ENCODE measurements at places on chromosomes 13 and 19.

GRCh38 chr13:41691274-41691673 is 233.9 kb downstream of the RGCC start:
- DNase-seq = no peak

DNA sequence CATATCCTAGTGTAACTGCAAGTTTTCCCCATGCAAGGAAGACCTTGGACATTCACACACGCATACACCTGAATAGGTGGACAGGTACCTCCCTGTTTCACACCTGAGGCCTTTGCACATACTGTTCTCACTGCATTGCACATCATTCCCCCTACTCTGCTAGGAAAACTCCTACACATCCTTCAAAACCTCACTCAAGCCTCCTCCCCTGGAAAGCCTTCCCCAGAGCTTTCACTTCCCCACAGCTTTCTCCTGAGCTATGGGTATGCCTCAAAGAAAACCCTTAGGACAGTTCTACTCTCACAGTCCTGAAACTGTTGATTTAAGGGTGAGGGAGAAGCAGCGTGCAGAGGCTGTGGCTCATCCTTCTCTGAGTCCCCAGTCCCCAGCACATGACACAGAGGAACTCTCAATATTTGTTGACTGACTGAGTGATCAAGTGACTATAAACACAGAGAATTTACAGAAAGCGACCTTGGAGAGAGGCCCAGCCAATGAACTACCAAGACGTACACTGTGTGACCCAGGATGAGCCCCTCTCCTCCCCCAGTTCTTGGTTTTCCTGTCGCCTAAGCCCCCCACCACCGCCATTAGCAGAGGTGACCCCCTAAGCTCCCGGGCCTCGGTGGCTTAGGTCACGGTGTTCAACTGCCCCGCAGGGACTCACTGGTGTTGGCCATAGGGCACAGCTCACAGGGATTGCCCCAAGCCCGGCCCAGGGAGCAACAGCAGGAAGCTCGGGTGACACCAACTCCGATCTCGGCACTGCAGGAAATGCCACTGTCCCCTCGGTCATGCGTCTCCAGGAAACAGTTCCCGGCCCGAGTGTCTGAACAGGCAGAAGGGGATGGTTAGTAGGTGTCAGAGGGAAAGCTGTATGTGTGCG is 40.6 kb downstream of the FBN3 start:
- no peak for DNase-seq

- DNase-seq = no peak
These were observed 308.3 kb downstream of the TBC1D4 start for GRCh38 chr13:75173457-75174356.

- DNase-seq = no peak
These were observed at the start of gene DOCK9 for GRCh38 chr13:98977568-98978265. Gene DOCK9 (minus strand): TSS chr13:98978064. CDS start chr13:98977909, 155 bp downstream.

- no peak for DNase-seq
These were observed 7.1 kb downstream of the HNRNPM start for GRCh38 chr19:8451885-8452284.

DNA sequence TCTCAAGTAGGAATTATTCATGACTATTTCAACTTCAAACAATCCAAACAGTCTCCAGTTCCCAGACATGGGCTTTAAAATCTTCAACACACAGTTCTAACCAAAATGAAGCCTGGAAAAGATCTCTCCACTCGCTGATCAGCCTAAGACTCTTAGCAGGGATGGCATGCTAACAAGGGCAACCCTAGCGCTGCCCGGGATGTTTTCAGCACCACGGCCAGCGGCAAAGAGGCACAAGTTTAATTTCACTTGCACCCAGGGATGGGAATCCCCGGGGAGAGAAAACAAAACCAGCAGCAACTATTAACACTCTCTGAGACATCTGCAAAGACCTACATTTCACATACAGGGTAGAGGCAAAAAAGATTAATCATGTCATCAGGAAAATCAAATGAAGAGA is 43.0 kb downstream of the CACNA1A start:
- no peak for DNase-seq

- DNase-seq = peak; percentile 11
These were observed 236.0 kb downstream of the PCDH9 start for GRCh38 chr13:66994097-66994496.

DNA sequence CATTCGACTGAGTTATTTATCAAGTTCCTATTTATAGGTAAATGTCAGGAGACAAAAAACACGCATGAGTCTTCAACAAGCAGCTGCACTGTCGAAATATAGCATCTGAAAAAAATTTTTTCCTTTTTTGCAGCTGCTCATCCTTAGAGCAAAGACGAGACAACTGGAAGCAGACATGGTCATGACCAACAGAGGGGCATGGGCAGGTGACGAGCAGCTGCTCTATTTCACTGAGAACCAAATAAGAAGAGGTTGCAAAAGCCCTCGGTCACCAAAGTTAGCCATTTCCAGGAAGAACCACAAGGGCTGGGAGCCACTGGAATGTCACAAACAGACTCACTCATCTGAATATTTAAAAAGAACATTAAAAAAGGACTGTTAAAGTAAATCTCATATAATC is 22.2 kb downstream of the SOHLH2 start:
- DNase-seq = peak; percentile 60

- no peak for DNase-seq
These were observed 26.4 kb upstream of the SLC7A1 start for GRCh38 chr13:29621841-29622240.

DNA sequence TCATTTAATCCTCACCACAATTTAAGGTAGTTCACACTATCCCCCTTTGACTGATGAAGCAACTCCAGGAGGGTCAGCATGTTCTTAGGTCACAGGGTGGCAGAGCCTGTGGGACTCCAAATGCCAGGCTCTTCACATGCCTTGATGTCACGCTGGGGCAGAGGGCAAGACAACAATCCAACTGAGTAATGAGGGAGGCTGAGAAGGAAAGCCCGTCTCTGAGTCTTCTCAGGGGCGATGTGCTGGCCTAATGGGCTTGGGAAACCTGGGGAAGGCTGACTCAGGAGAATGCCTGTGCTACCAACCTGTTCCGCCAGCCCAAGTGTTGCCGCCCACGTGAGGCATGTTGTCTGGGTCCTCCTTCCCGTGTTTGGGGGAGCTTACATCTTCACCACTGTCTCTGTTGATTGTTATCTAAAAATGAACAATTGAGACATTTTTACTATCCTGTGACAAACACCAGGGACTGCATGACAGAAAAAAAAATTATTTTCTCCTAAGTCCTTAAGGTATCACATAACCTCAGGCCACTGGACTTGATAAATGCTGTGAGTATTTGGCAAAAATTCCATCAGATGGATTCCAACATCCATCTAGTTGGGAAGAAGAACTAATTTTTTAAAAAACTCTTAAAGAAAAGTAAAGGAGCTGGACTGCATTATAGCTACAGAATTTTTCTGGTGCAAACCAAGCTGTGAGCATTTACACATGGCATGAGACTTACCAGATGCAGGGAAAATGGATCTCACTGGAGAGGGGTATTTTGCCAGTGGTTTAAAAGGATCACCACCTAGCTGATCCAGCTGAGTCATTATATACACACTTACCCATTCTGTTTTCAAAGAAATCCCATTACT is 157.5 kb downstream of the RGCC start:
- peak; percentile 10 for DNase-seq

DNA sequence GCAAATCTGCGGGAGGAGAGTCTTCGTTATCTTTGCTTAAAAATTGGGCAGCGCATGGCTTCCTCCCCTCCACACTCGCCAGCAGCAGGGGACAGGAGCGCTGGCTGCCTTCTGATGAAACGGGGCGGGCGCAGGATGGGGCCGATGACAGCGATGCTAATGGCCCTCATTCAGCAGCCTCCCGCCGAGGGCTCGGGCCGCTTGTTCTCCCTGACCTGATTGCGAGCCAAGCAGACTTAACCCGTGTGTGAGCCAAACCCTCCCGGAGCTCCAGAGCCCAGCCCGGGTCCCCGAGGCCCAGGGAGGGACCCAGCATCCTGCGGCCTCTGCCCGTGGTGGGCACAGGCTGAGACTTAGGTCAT is 90.3 kb downstream of the KDM4B start:
- DNase-seq = no peak

GRCh38 chr19:45975306-45976070 is 1.8 kb upstream of the NOVA2 start:
- peak; percentile 61 for DNase-seq

DNA sequence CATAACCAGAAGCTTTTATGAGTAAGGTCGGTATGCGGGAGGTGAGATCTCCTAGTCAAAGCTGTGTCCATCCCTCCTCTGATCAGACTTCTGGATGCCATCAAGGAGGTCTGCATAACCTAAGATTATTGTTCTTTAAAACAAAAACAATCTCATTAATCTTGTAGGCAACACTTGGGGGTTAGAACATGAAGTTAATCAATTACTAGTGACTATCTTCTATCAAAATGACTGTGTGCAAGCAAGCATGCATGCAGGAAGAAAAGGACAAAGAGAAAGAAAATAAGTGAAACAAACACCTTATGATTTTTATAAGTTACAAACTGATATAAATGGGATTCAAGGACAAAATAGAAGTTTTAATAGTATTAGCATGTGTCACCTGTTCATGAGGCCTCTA is 2435.9 kb upstream of the PCDH20 start:
- no peak for DNase-seq

- DNase-seq = no peak
These were observed 1185.8 kb downstream of the UQCRFS1 start for GRCh38 chr19:28027116-28027515.

GRCh38 chr13:50599927-50600326 is 243.6 kb downstream of the DLEU7 start:
- DNase-seq = no peak

- no peak for DNase-seq
These were observed 2.0 kb downstream of the LENG9 start for GRCh38 chr19:54461613-54462012.

GRCh38 chr13:65631078-65631477 is 1599.1 kb downstream of the PCDH9 start:
- DNase-seq = no peak

DNA sequence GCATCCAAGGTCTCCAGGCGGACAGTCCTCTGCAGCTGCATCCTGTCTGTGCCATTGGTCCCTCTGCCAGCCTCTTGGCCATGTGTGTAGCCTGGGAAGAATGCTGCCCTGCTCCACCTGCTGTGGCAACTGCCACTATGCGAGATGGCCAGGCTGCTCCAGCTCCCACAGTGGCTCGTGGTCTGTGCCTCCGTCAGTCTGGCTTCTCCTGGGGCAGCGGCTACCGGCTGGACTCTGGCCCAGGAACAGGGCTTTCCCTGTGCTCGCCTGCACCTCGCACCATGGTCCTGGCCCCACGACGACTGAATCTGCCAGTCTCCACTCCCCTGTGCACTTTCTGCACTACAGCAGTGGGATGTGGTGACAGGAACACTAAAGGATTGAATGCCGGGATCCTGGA is 26.7 kb upstream of the FFAR2 start:
- DNase-seq = no peak

DNA sequence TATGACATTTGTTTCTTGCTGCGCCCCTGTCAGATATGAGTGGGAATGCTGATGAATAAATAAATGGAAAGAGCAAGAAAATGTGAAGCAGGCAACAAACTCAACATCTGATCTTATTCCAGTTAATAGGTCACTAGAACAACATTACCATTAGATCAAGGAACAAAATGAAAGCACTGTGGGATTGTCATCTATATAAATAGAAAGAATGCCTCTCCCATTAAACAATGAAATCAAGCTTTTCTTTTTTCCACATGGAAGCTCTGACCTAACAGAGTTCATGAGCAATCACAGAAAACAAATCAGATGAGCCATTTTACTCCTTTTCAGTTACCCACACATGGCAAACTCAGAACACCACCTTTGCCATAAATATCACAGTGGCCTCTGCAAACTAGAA is 354.8 kb downstream of the SUCLA2 start:
- no peak for DNase-seq

GRCh38 chr13:96020155-96020575 is 33.0 kb downstream of the UGGT2 start:
- peak; percentile 72 for DNase-seq

DNA sequence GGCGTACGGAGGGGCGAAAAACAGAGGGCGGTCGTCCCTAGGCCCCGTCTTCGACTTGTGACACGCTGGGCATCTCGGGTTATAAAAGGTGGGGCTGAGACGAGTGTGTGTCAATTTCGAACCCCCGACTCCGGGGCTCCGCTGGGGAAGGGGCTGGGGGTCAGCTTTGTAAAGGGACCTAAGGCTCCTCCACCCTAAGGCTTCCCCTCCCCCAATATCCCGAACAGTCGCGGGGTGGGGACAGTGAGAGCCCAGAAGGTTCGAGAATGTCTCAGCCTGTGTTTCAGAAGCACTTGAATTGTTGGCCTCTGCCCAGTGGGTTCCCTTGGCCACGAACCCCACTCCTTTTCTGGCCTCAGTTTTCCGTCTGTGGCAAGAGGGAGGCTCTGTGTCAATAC is 450 bp downstream of the SELENOW start:
- DNase-seq = no peak

DNA sequence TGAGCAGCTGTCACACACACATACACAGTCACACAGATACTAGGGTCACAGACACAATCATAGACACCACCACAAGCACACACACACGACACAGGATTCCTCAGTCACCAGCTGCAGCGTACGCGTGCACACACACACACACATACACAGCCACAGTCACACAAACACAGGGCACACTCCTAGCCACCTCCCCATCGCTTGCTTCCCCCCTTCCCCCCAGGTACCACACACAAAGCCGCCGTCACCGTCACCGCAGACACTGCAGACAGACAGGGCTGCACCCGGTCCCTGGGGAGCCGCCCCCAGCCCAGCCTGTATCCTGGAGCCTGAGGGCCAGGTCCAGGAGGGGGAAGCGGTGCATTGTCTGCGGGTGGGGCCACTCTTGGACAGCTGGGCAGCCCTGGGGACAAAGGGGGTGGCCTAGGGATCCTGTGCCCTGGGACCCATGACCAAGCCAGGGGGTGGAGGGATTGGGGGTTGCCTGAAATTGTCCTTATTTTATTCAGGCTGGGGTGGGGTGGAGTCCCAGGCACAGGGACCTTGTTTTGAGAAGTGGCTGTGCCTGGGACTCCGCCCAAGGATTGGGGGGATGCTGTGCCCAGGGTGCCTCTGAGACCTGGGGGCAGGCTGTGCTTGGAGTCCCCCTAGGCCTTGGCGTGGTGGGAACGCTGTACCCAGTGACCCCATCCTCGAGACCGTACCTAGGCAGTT is 957 bp downstream of the NUMBL start:
- peak; percentile 45 for DNase-seq

DNA sequence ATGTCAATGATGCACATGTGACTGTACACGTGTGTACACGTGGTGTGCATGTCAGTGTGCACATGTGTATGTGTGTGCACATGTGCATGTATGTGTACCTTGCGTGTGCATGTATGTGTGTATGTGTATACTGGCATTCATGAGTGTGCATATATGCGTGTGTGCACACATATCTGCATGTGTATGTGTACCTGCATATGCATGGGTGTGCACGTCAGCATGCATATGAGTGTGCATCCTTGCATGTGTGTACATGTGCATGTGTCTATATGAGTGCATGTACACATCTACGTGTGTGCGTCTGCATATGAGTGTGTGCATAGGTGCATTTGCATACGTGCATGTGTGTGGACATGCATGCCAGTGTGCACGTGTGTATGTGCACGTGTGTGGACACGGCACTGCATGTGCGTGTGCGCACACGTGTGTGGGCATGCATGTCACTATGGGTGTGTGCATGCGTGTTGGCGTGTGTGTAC is 48.5 kb downstream of the GADD45B start:
- no peak for DNase-seq

Data from SK-N-DZ (cell line).